HepG2 (cell line): ENCODE measurements at places on chromosomes 13 and 19. TPM values are rescaled to one million over a fixed set of nuclear protein-coding genes. Genes with fewer than 3 reads are reported as not detected.

Gene FGF21
- not detected in 2 replicates for total RNA-seq

Gene NKPD1
- total RNA-seq, result not detected in 2 replicates

Gene PRR19
- total RNA-seq, result 0.33 and 0.38 TPM in 2 replicates

Gene ZNF100
- 11.4 and 16.1 TPM in 2 replicates for total RNA-seq

Gene UBE2L5
- total RNA-seq, result 0.13 and 0.22 TPM in 2 replicates

Gene VSTM2B
- total RNA-seq, result not detected in 2 replicates

Gene LGALS7B
- total RNA-seq, result 0.73 and 1.7 TPM in 2 replicates

Gene ZMYM2
- total RNA-seq, result 40.8 and 56.9 TPM in 2 replicates

Gene DHX34
- total RNA-seq, result 8.0 and 12.0 TPM in 2 replicates

GRCh38 chr19:4868286-4868834 is 893 bp upstream of the PLIN3 start:
- H3K27ac ChIP-seq, result peak overlapping the region; percentile 70
- no peak for DNase-seq
- no peaks in the 10 kb centered on the region; the same call in 2 of the 3 replicates for H3K27me3 ChIP-seq
- no peaks in the 10 kb centered on the region for H3K36me3 ChIP-seq
- H3K4me3 ChIP-seq, result no peak overlapping the region

DNA sequence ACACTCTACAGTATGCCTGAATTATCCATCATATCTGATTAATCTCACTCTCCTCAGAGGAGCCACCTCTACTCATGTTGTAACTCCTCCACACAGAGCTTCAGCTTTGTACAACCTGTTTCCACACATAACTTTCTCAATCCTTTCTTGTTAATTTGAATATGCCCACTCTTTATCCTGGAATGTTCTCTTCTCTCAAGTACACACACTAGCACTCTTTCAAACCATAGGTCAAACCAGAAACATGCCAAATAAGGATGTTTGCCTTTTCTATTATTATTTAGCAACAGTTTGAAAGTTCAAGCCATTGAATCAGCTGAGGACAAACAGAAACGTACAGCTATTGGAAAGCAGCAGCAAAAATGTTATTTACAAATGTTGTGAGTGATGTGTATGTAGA is 110.3 kb downstream of the MIPEP start:
- H3K4me1 ChIP-seq, result peaks cover 21% of the 10 kb centered on the region
- H3K27me3 ChIP-seq, result no peaks in the 10 kb centered on the region
- no peaks in the 10 kb centered on the region for H3K36me3 ChIP-seq
- no peak overlapping the region for H3K4me3 ChIP-seq
- peak overlapping the region; percentile 37 for H3K27ac ChIP-seq
- DNase-seq, result peak; percentile 87

GRCh38 chr13:99658261-99658991 is 157.2 kb downstream of the TM9SF2 start:
- no peaks in the 10 kb centered on the region for H3K36me3 ChIP-seq
- H3K4me3 ChIP-seq, result no peak overlapping the region
- no peak for DNase-seq
- peaks cover 42% of the 10 kb centered on the region for H3K4me1 ChIP-seq
- H3K27me3 ChIP-seq, result no peaks in the 10 kb centered on the region

DNA sequence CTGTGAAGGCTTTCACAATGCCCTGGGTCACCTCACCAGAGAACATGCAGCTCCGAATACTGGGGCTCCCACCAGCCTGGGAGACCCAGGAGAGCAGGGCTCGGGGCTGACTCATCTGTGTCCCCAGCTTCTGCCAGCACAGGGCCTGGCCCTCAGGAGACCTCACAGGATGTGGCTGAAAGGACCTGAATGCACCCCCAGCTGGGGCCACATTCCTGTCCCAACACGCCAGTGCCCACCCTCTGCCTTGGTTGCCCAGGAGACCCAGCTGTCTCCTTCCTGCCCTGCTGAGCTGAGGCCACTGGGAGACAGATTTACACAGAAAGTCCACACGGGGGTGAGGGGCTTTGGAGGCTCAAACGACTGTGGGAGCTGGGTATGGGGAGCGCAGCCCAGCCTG is 11.9 kb downstream of the BCAT2 start:
- H3K36me3 ChIP-seq, result no peaks in the 10 kb centered on the region
- peaks cover 17% of the 10 kb centered on the region for H3K4me1 ChIP-seq
- no peak for DNase-seq
- H3K4me3 ChIP-seq, result no peak overlapping the region
- H3K27ac ChIP-seq, result no peak overlapping the region

GRCh38 chr13:31945202-31945961 is 86.2 kb upstream of the FRY start:
- H3K4me1 ChIP-seq, result no peaks in the 10 kb centered on the region
- no peak overlapping the region for H3K27ac ChIP-seq
- no peak overlapping the region for H3K4me3 ChIP-seq
- no peak for DNase-seq
- peaks cover 4% of the 10 kb centered on the region; the same call in 1 of the 3 replicates for H3K27me3 ChIP-seq

GRCh38 chr19:33157906-33158305 is 26.0 kb downstream of the WDR88 start:
- peaks cover 53% of the 10 kb centered on the region for H3K4me1 ChIP-seq
- DNase-seq, result no peak
- H3K4me3 ChIP-seq, result no peak overlapping the region
- no peaks in the 10 kb centered on the region for H3K36me3 ChIP-seq
